Effector CD8-positive, alpha-beta T cell (primary cell): ENCODE measurements at places on chromosomes 16 and 17.
A peak's percentile ranks its signal among the peaks of the same experiment; 100 is the strongest.

- DNase-seq, result no peak
Observed at GRCh38 chr16:29784157-29784556, 6.1 kb downstream of the ZG16 start.

- DNase-seq, result no peak
Observed at GRCh38 chr17:15409721-15410250, 57.6 kb downstream of the CDRT4 start.

DNA sequence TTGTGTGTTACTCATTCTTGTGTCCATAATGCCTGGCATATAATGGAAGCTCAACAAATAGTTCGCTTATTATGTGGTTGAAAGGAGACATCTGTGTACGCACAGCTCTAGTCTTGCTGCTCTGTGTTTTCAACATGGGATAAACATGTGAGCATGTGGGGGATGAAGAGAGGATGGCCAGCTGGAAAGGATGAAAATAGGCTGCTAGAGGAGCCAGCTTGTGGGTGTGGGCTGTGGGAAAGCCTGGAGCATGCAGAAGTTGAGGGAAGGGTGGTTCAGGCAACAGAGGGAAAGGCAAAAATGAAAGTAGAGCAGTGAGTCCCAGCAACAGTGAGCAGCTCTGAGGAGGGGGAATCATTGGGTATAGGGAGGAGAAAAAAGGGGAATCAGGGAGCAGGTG, 324.6 kb upstream of the CDH11 start:
- no peak for DNase-seq

GRCh38 chr17:72613396-72613795, 479.1 kb downstream of the SLC39A11 start:
- no peak for DNase-seq

DNA sequence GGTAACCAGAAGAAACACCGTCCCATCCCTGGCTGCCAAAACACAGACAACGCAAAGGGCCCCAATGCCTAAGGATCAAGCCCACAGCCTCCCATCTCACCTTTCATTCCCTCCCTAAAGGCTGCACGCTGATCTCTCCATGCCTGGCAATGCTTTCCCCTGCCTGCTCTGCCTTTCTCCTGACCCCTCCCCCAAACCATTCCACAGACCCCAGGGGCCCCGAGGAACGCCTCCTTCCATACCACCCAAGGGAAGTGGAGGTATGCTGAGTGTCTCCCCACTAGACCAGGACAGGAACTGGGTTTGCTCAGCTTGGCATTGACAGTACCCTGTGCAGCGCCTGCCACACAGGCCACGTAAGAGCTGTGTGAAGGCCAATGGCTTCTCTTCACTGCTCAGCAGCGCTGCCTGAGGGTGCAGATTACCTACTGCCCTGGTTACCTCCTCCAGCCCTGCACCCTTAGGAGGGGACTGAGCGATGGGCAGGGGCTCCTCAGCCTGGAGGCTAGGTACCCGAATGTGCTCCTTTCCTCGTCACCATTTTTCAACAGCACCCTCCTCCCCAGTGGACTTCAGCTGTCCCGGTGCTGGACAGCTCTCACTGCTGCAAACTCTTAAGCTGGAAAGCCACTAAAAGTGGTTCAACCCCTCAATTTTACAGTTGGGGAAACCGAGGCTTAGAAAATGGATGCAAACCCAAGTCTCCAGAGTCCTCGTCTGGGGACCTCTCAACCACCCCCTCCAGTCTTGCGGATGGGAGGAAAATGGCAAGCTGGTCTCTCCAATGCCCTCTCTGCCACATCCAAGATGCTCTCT, 45.0 kb downstream of the SRCIN1 start:
- no peak for DNase-seq

GRCh38 chr17:40089077-40089895, 11.1 kb downstream of the NR1D1 start:
- DNase-seq, result no peak

GRCh38 chr17:42276359-42276608, at the start of gene STAT5B:
TSS of gene STAT5B (minus strand) at chr17:42276391. CDS start at chr17:42232127, 44,264 bp downstream.
- DNase-seq, result peak; percentile 35

DNA sequence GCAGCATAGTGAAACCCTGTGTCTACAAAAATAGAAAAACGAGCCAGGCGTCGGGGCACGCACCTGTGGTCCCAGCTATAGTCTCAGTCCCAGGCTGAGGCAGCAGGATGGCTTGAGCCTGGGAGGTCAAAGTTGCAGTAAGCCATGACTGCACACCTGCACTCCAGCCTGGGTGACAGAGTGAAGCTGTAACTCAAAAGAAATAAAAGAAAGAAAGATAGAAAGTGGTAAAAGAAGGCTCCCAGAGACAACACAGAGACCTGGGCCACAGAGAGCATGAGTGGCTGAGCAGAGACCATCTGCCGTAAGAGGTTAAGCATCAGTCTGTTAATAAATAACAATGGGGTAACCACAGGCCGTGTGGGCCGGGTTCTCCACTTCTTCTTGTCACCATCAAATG, 15.3 kb upstream of the HEXD start:
- DNase-seq, result no peak

- DNase-seq, result no peak
Observed at GRCh38 chr16:54931120-54932014, 702 bp downstream of the IRX5 start.

DNA sequence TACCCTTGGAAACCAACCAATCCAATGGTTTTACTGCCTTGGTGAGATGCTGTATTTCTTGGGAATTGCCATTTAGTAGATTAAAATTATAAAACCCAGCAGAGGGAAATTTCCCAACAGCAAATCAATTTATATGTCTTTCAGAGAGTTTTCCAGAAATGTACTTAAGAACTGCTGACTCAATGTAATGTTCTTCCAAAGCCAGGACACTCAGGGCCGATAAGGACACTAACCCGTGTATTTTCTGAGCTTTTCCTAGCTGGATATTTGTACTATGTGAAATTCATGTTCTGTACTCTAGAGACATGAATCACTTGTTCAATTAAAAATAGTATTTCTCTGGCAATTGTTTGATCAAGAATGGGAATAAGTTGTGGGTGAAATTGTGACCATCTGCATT, 121.4 kb downstream of the KCNJ2 start:
- no peak for DNase-seq

- DNase-seq, result no peak
Observed at GRCh38 chr16:69620573-69620972, 54.8 kb downstream of the NFAT5 start.

GRCh38 chr17:32588982-32589381, 102.2 kb downstream of the CDK5R1 start:
- DNase-seq, result no peak

DNA sequence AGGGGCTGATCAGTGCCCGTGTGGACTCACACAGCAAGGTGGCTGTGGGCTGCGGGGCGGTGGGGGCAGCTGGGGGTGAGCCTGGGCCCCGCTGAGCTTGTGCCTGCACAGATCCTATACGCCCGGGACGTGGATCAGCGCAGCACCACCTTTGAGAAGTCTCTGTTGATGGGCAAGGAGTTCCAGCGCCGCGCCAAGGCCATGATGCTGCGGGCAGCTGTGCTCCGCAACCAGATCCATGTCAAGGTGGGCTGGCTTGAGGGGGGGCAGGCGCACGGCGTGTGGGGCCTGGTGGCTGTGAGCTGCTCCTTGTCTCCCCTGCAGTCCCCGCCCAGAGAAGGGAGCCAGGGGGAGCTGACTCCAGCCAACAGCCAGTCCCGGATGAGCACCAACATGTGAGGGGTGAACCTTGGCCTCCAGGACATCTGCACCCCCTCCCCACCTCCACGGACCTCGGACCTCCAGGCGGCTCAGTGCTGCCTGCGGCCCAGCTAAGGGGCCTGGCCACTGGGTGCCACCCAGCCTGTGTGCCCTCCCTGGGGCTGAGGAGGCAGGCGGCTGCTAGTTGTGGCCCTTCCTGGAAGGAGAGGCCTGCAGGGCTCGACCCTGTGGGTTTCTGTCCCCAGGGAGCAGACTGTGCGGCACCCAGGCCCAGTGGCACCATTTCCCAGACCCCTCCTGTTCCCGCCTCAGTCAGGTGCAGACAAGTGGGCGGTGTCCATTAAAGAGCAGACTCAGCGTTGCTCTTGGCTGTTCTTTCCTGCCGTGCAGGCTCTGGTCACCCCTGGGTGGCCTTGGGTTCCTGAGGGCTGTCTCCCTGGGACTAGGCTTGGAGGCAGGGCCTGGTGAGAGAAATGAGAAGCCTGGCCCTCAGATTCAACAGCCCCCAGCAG, 5.3 kb downstream of the GPS1 start:
- DNase-seq, result no peak

GRCh38 chr16:78780808-78781207, 681.4 kb downstream of the WWOX start:
- DNase-seq, result no peak

DNA sequence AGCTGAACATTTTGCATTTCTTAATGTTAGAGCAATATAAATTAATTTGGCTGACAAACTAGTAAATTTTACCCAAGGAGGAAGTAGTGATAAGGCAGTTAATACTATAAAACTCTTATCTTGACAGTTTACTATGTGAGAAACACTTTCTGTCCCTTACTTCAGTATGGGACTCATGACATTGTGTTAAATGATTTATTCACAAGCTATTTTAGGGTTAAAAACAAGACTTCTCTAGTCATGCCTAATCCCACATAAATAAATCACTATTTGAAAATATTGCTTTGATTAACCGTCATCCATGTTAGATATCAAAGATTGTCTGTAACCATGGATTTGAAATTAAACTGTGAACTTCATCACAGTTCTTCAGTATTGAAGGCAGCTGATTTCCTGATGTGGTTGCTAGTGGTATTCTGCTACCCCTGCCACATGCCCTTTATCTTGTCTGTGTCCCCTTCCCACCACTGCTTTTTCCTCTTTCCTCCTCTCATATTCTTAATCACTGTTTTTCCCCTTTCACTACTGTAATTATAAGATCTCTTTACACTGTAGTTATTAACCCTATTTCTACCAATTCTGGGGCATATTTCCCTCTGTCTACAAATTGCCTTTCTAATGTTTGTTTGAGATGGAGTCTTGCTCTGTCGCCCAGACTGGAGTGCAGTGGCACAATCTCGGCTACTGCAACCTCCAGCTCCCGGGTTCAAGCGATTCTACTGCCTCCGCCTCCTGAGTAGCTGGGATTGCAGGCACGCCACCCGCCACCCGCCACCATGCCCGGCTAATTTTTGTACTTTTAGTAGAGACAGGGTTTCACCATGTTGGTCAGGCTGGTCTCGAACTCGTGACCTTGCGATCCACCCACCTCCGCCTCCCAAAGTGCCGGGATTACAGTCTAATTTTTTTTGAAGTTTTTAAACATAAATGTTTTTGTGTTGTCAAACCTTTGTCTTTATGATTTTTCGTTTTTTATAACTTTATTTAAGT, 95.6 kb downstream of the STXBP4 start:
- no peak for DNase-seq

GRCh38 chr16:714079-714478, 839 bp upstream of the METRN start:
- DNase-seq, result no peak

DNA sequence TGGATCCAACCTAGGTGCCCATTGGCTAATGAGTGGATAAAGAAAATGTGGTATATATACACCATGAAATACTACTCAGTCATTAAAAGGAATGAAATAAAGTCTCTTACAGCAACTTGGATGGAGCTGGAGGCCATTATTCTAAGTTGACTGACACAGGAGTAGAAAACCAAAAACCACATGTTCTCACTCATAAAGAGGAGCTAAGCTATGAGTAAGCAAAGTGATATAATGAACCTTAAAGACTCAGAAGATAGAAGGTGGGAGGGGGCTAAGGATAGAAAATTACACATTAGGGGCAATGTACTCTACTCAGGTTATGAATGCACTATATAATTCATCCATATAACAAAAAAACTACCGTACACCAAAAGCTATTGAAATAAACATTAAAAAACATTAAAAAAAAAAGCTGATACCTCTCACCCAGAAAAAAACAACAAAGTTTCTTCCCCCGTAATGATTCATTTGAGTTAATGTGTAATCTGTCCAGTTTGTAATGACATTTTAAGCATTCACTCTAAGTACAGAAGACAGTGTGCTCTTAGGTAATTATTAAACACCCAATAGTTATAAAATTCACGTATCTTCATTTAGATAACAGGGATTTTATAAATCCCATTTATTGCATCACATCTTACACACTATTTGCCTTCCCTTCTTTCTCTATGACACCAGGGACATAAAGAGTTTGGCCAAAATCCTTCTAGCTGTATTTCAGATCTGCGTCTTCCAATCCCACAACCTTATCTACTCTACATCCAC, 941.5 kb downstream of the CDH11 start:
- no peak for DNase-seq

GRCh38 chr17:57243171-57243622, 13.1 kb upstream of the MSI2 start:
- DNase-seq, result peak; percentile 57

GRCh38 chr16:46745617-46746016, 2.5 kb downstream of the MYLK3 start:
- DNase-seq, result no peak

- no peak for DNase-seq
Observed at GRCh38 chr17:72122010-72122764, 1.4 kb downstream of the SOX9 start.

DNA sequence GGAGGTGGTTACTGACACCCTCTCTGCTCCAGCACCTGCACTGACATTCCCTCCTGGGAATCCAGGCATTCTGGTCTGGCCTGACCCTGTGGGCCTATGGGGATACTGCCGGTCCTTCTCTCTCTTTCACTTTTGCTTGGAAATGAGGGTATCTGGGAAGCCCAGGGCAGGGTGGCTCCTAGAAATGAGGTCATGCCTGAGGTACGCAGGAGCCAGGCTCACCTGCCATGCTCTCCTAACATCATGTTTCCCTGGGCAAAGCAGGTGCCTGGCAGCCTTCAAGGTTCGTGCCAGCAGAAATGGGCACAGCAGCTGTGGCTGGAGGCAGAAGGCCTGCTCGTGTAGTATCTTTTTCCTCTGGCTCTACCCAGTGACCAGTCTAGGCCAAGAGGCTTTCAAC, 3.3 kb downstream of the ITGA3 start:
- no peak for DNase-seq

DNA sequence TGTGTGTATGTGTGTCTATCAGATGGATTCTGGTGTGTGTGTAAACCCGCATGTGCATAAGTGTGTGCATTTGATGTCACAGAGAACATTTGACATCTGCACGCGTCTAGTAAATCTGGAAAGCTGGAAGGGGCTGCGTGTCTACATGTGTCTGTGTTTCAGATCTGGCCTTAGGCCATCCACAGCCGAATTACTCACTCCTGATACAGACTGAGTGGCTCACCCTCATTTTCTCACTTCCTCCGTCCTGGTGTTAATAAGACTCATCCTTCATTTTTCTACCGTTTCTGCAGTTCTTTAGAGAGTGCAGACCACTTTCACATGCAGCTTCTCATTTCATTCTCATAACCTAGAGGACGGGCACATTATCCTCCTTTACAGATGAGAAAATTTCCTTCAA, 491.6 kb downstream of the CDH13 start:
- no peak for DNase-seq

GRCh38 chr17:77167472-77168306, 26.9 kb downstream of the SEC14L1 start:
- no peak for DNase-seq
